ENCODE measurements at places on chromosomes 6 and 20. TPM values are rescaled to one million over a fixed set of nuclear protein-coding genes. Genes with fewer than 3 reads are reported as not detected.

The FAM229B gene
- 75.1 TPM for total RNA-seq

The SLC22A1 gene
- total RNA-seq = 0.51 TPM

The ADA gene
- 10.7 TPM for total RNA-seq

The SSTR4 gene
- not detected for total RNA-seq

The TRERF1 gene
- total RNA-seq = 1.7 TPM

The ITPR3 gene
- 8.0 TPM for total RNA-seq

The SLC32A1 gene
- not detected for total RNA-seq

The WFDC10B gene
- not detected for total RNA-seq

The C20orf96 gene
- total RNA-seq = 5.4 TPM

The CGA gene
- 0.49 TPM for total RNA-seq

The NKX2-4 gene
- not detected for total RNA-seq

- no peak for DNase-seq
These were observed 96.4 kb downstream of the RPS12 start for GRCh38 chr6:132910759-132911158.

DNA sequence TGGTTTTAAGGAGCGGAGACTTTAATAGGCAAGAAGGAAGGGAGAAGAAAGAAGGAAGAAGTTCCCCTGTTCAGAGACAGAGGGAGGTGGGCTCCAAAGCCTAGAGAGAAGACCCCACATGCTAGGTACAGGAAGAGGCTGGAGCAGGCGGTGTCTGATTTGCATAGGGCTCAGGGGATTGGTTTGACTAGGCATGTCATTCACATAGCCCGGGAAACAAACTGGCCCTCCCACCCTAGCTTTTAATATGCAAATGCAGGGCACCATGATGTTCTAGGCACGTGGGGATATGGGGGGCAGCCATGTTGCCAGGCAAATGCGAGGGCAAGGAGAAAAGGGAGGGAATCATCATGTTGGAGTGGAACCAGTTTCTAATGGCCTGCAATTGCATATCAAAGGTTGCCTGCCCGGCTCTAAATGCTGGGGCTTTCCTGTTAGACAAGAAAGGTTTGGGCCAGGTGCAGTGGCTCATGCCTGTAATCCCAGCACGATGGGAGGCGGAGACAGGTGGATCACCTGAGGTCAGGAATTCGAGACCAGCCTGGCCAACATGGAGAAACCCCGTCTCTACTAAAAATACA lies 34.3 kb upstream of the AGPAT4 start:
- DNase-seq = no peak

DNA sequence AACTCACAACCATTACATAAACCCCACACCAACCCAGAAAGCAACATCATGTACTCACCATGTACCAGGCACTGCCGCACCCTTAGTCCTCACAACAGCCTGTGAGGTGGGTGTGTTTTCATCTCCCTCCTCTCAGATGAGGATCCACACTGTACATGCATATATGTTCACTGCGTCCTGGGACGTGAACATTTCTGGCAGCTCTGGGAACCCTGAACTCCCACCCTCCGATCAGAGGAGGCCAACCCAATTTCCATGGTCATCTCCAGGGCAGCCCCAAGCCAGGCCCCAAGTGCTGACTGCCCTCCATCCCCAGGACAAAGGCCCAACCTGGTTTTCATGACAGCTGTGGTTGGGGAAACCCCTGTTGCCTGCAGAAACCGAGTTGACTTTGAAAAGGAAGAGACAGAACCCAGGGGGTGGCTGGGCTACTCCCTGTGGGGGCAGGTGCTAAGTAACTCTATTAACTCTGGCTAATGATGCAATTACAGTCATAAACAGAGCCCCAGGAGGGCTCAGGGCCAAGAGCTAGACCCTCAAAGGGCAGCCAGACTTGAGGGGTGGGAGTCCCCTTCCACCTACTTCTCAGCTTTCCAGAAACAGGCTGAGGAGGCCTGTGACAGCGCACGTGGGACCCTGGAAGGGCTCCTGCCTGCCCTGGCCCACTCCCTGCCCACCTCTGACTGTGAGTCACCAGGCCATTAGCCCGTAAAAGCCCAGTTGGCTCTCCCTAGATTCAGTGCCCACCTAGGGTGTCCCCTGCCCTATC lies 2.6 kb downstream of the TFEB start:
- DNase-seq = no peak

DNA sequence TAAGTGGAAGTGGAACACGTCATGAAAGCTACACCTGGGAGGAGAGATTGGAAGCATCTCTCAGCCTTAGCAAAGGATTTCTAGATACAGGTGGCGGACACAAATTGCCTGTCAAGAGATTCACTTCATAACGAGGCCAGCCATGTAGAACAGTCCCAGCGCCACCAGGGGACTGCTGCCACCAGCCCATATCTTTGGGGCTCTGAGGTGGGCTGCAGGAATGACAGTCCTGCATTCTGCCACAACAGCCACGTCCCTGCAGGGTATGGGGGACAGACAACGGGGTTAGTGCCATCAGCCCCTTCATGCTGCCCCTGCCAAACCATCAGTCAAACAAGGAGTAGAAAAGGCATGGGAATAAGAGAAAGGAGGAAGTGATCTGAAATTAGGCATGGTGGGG lies 81.2 kb upstream of the SASH1 start:
- no peak for DNase-seq

DNA sequence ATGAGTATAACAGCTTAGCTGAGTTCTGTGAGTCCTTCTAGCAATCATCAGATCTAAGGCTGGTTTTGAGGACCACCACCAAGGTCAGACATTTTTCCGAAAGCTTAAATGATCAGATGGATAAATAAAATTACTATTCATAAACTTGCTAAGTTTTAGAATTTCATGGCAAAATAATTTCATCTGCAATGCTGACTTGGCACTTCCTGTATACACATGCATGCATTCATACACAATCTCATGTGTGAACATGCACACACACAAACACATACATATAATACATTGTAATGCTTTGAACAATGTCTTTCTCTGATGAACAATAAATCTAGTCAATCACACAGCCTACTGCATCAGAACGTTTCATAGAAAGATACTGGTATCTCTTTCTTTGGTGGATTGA lies 1068.3 kb downstream of the HACE1 start:
- DNase-seq = no peak

DNA sequence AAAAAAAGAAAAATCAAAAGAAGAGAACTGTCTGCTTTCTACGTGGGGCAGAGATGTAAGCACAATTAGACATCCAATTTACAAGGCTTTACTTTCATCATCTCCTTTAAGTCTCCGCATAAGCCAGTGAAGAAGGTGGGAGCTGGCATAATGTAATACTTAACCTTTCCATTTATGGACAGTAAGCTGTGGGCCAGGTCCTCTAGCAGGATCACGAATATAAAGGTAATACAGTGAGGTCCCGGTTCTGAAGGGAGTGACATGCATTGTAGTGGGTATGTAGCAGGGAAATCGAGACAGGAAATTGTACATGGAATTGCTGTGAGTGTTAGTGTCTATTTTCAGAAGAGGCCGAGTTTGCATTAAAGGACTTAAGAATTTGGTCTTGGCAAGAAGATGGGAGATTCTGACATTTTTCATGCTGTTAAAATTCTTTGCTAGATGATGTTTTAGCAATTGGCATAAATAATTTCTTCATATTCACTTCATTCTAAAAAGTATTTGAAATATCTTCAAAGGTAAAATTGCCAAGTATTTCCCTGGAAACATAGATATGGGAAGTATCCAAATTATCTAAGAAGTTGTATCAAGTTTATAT lies 20.4 kb upstream of the POPDC3 start:
- DNase-seq = no peak

DNA sequence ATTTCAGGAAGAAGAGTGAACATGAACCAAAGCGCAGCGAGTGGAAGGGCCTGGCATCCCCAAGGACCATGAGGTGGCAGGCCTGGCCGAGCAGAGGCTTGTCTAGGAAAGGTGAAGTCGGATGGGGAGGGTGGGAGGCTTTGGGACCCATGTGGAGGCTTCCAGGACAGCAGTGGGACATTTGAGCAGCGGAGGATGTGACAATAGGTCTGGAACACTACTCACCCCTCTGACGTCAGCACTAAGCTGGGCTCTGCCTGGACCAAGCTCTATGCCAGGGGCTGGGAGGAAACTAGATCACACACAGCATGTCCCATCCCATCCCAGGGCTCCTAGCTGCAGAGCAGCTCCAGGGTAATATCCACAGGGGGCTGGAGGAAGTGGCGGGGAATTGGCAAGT lies 175.3 kb upstream of the RIN2 start:
- no peak for DNase-seq

- no peak for DNase-seq
These were observed 285.6 kb upstream of the RNF24 start for GRCh38 chr20:4300921-4301320.

DNA sequence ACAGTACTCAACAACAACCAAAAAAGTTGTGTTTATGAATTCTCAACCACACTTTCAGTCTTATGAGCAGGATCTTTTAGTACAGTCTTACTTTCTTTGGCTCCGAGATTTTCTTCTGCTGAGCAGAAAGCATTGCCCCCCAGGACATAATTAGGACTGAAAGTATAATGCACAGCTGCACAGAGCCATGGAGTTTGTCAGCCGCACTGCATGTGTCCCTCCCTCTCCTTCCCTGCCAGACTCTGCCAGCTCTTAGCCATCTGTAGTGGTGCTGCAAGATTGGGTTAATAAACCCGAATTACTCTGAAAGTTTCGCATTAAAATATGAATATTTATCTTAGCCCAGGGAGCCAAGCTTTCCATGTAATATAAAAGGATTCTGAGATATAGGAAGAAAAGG lies 179.6 kb upstream of the PTCHD4 start:
- no peak for DNase-seq

GRCh38 chr6:72647489-72647888 lies 25.6 kb downstream of the KCNQ5 start:
- DNase-seq = no peak

GRCh38 chr6:106103728-106104109 lies 17.6 kb downstream of the PRDM1 start:
- no peak for DNase-seq

DNA sequence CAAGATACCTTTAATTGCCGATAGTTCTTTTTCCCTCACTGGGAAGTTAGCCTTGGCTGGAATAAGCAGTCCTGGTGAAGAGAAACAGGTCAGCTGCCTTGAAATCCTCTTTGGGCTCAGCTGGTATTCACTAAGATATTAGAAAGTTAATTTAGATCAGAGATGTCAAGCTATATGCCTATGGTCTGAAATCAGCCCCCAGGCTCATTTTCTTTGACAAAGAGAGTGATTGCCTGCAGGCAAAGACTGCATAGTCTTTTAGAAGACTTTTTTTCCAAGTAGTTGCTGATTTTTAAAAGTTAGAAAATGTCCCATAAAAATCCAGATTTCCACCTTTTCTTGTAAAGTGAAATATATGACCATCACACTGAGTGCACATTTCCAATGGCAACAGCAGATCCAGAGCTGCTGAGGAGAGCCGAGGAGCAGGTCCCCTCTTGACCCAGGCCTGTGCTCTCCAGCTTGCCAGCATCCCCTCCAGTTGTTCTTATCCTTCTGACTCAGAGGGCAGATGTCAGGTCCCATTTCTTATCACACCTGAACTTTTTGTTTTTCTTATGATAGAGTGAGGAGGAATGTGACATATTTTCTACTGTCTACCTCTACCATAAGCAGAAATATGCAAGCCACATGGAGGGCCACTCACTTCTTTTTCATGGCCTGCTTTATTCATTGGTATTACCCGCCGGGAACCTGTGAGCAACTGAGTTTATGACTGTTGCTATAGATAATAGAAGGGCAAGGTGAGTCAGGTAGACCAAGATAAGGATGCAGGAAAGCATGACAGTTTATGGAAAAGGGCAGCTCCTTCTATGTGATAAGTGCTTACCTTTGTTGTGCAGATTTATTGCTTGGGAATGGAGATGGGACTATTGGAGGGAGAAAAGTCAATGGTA lies 17.6 kb upstream of the L3MBTL3 start:
- no peak for DNase-seq

- DNase-seq = no peak
These were observed 97.5 kb downstream of the PSMG4 start for GRCh38 chr6:3356056-3356823.

DNA sequence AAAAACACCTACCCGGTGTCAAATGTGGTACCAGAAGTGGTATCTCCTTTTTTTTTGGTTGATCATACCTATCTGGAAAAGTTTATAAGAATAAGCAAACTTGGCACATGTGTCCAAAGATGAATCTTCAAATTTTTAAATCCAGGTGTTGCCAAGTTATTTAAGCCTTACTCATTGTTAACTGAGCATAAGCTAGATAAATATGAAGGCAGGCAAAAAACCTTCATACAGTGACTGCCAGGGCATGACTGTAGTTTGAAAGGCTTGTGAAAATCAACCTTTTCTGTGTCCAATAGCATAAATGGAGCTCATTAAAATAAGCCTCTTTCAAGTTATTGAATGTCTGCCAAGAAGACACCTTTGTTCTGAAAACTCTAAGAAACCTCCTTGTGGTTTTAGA lies 699.2 kb downstream of the DOK5 start:
- no peak for DNase-seq

- DNase-seq = no peak
These were observed 170.2 kb downstream of the THBS2 start for GRCh38 chr6:169083508-169083874.

DNA sequence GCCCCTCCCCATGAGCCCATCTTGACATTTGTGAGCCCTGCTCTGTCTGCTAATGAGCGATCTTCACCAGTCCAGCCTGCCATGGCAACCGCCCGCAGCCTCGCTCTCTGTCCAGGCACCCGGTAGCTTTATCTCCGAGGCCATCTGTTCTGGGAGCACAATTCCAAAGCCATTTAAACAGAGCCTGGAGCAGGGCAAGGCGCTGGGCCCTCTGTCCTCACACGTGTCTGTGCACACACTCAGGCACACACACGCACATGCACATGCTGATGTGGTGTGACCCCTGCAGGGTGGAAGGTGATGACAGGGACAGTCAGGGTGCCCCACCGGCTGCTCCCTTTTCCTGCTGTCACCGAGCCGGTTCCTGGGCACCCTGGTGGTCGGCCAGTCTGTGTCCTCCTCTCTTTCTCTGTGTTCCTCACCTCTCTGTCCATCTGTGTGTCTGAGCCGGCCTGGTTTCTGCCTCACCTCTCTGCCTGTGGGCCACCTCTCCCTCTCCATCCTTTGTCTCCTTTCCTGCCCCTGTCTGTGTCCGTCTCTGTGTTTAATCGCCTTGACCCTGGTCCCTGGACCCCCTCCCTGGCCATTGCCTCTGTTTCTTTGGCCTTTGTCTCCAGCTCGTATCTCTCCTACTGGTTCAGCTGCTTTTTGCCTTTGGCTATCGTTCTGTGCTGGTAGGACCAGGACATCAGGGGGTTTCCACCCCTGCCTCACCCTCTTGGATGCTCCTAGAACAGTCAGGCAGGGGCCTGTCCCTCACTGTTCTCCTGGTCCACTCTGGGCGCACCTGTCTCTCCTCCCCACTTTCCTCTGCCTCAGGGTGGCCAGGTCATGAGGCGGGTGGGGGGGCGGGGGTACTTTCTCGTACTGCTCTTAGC lies 8.8 kb upstream of the MYT1 start:
- DNase-seq = peak; percentile 31

GRCh38 chr6:81909162-81909561 lies 156.7 kb upstream of the TENT5A start:
- DNase-seq = no peak

GRCh38 chr6:129890164-129890563 lies 29.0 kb upstream of the TMEM244 start:
- no peak for DNase-seq

- DNase-seq = no peak
These were observed 121.3 kb upstream of the PTPN1 start for GRCh38 chr20:50388733-50389437.

GRCh38 chr6:101380897-101381630 lies 12.4 kb upstream of the GRIK2 start:
- no peak for DNase-seq

All from Right ventricle myocardium inferior (tissue), 1 donor.